Foreskin fibroblast (primary cell): ENCODE measurements at places on chromosomes 5 and 9.

DNA sequence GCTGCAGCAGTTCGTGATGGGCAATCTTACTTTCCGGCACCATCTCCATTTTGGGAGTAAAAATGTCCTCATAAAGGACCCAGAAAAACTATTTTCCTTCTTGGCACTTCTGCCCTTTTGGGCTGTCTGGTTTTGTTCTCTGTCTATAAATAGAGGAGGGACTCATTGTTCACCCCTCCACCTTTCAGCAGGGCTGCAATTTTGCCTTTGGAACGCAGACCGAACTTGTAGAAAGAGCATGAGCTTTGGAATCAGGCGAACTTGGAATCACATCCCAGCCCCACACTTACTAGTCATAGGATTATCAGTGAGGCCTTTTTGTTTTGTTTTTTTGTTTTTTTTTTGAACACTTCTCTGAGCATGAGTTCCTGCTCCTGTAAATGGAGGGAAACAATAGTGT, 178.1 kb upstream of the IL12B start:
- no peak for DNase-seq

DNA sequence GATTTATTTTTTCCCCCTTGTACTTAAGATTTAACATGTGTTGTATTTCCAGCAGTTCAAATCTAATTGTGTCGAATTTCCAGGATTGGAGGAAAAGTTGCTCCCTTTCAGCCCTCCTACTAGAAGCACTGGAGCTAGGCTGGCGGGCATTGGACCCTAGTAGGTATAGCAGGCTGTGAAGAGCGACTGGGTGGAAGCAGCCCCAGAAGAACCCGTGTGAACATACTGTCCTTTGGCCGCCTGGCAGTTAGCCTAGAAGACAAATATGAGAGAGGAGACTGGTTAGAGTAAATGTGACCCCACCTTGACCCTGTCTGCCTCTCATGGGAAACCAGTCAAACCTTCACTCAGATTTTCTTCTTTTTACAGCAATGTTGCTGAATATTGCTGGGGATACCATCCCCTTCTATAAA, 13.9 kb downstream of the ALDOB start:
- DNase-seq: no peak

DNA sequence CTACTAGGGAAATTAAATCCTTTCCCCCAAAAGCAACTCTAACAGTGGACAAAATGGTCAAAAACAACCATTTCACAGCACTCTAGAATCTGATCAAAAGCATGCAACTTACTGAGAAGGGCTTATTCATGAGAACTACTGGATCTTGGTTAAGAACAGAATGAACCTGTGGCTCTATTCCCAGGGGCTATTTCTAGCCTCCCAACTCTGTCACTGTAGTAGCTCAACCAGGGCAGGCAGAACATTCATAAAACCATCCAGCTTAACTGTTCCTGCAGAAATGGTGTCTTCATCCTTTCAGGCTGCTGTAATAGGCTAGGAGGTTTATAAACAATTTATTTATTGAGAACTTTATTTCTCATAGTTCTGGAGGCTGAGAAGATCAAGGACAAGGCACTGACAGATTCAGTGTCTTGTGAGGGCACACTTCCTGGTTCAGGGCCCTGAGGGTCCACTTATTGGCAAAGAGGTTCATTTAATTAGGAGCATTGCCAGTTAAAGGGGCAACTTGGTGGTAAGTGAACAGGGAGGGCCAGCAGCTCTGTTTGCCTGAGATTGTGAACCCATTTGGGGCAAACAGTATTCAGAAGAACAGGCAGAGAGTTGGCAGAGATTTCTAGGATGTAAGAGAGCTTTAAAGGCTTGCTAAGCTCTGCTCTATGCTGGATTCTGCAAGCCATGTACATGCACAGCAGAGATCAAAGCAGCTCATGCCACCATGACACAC, 238.5 kb upstream of the FBXL7 start:
- peak; percentile 19 for DNase-seq

GRCh38 chr5:61416010-61416409, 84.0 kb downstream of the ZSWIM6 start:
- DNase-seq: no peak

GRCh38 chr9:113011911-113012381, at the start of gene ZNF883:
TSS of gene ZNF883 (minus strand) at chr9:113012192.
- DNase-seq: peak; percentile 60

DNA sequence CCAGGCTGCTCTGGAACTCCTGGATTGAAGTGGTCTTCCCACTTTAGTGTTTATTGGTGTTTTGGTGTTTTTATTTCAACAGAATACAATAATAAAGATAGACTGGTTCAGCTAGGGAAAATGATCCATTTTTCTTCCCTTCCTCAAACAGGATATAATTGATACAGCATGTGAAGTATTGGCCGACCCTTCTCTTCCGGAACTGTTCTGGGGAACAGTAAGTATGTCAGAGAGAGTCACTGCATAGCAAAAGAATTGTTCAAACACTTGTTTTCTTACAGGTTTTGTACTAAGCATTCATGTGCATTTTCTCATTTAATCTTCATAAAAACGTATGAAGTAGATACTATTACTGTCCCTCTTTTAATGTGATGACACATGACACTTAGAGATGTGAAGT, 31.6 kb downstream of the NUP188 start:
- peak; percentile 64 for DNase-seq

- peak; percentile 76 for DNase-seq
These were observed 510 bp downstream of the NOXA1 start for GRCh38 chr9:137423514-137424291.

GRCh38 chr5:146193285-146193684, 10.1 kb upstream of the RBM27 start:
- DNase-seq: no peak

- DNase-seq: no peak
These were observed 259.2 kb downstream of the SLCO4C1 start for GRCh38 chr5:102036927-102037326.

- peak; percentile 23 for DNase-seq
These were observed 2.4 kb upstream of the GLT6D1 start for GRCh38 chr9:135641745-135642144.

- DNase-seq: peak; percentile 17
These were observed 75.2 kb downstream of the AOPEP start for GRCh38 chr9:94801681-94802080.

DNA sequence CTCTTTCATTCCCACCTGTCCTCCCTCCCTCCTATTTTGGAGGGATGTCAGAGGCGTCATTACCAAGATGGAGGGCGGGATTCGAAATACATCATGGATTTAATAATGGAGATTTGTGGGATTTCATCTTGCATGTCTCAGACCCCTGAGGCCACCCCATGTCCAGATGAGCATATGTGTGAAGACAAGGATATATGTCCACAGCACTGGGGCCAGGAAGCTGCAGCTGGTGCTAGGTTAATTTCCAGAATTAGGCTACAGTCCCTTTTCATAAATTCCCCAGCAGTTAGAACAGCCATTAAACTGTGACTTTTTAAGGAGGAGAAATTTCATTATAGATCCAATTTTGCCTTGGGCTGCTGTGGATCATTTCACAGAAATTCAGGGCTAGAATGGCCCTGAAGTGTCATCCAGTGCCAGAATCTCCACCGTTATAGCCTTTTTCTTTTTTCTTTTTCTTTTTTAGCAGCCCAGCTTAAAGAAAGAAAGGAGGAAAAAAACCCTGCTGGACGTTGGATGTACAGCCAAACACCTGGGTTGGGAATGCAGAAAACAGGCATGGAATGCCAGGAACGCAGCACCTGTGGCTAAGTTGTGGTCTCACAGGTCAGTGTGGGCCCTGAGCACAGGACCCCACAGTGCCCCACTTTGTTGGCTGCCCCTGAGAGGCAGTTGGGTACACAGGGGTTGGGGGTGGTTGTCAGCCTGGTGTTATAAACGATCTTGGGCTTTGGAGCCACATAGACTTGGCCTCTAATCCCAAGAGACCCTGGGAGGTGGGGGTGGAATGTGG, 50.2 kb upstream of the CXCL14 start:
- DNase-seq: no peak

DNA sequence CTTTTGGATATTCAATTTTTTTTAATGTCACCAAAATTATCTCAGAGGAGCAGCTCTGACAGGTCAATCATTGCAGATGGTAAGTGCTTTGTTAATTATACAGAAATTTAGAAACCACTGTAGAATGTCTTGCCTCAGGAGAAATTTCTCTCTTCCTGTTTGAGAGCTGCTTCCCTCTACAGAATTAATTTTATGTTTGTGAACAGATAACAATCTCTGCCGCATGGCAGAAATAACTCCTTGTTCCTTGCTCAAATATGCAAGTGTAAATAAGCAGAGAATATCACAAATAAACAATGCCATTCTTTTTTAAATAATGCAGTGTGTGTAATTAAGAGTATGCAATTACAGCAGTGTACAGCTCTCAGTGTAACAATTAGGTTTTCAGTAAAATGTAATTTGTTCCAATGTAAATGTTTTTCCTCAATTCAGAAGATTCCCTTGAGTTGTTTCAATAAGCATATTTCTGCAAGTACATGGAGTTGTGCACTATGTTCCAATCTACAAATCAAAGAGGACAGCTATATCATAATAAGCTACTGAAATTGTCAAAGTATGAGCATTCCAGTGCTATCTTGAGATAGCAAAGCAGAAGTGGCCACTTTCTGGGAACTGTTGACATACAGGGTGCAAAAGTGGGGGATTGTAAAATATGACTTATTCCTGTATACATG, 1012.8 kb downstream of the MAT2B start:
- no peak for DNase-seq

DNA sequence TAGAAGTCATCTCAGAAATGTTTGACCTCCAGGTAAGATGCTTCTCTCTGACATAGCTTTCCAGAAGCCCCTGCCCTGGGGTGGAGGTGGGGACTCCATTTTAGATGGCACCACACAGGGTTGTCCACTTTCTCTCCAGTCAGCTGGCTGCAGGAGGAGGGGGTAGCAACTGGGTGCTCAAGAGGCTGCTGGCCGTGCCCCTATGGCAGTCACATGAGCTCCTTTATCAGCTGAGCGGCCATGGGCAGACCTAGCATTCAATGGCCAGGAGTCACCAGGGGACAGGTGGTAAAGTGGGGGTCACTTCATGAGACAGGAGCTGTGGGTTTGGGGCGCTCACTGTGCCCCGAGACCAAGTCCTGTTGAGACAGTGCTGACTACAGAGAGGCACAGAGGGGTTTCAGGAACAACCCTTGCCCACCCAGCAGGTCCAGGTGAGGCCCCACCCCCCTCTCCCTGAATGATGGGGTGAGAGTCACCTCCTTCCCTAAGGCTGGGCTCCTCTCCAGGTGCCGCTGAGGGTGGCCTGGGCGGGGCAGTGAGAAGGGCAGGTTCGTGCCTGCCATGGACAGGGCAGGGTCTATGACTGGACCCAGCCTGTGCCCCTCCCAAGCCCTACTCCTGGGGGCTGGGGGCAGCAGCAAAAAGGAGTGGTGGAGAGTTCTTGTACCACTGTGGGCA, 642 bp downstream of the CSF2 start:
- DNase-seq: no peak

- DNase-seq: no peak
These were observed 40.1 kb upstream of the PDE8B start for GRCh38 chr5:77170196-77170890.

DNA sequence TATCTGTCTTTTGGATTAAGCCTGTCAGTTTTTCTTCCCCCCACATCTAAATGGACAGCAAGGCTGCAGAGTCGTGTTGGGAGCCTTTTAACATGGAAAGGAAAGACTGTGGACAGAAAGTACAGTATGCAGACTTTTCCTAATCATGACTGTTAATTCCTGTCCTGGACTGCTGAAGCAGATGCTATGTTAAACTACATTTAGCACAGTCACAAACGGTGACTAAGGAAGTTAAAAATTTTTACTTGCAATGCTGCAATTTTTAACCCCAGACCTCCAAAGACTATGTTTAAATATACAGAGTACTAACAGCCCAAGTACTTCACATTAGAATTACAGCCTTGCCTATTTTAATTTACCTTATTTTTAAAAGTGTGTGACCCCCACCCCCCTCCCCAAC, 51.8 kb downstream of the ELAVL2 start:
- no peak for DNase-seq

DNA sequence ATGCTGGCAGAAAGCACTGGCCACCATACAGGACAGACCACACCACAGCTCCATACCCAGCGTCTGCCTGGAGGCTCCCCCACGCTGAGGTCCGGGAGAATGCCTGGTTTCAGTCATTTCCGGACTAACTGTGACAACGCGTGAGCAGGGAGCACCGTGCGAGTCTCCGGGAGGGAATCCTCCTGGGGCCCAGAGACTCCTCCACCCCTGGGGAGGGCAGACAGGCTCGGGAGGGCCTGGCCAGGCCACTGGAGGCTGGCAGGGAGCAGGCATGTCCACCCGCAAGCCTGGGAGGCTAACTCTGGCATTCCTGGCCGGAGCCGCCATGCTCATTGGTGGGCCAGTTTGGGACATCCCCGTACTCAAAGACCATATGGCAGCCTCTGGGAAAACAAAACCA, 6.5 kb downstream of the BRD3OS start:
- DNase-seq: no peak

DNA sequence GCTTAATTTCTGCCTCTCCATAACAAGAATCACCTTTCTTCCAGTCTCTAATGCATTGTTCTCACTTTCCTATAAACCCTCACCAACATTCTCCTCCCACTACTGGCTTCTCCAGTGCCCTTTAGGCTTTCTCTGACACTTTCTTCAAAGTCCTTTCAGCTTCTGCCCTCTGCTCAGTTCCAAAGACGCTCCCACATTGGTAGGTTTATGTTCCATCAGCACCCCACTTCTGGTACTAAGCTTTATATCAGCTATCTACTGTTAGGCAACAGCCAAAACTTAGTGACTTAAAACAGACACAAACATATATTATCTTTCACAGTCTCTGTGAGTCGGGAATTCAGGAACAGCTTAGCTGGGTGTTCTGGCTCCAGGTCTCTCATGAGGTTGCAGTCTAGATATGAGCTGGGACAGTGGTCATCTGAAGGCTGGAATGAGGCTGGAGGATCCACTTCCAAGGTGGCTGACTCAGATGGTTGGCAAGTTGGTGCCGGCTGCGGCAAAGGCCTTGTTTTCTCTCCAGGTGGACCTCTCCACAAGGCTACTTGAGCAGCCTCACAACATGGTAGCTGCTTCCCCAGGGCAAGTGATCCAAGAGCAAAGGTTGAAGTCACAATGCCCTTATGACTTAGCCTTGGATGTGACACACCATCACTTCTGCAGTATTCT, 37.4 kb downstream of the BOD1 start:
- no peak for DNase-seq

GRCh38 chr5:109998726-109999125, 309.0 kb downstream of the MAN2A1 start:
- peak; percentile 10 for DNase-seq

GRCh38 chr9:135343136-135343535, 136.4 kb upstream of the PPP1R26 start:
- no peak for DNase-seq

- DNase-seq: peak; percentile 45
These were observed 1032.7 kb downstream of the NR2F1-AS1 start for GRCh38 chr5:92548346-92548745.

GRCh38 chr5:107074996-107075395, 595.7 kb downstream of the EFNA5 start:
- no peak for DNase-seq

GRCh38 chr9:113397203-113397631, 3.9 kb downstream of the ALAD start:
- DNase-seq: no peak

- no peak for DNase-seq
These were observed 40.2 kb downstream of the SH3RF2 start for GRCh38 chr5:145976431-145977155.

GRCh38 chr5:52603778-52604554, 183.8 kb upstream of the ITGA1 start:
- DNase-seq: no peak

- DNase-seq: peak; percentile 70
These were observed 136.8 kb upstream of the ADRA1B start for GRCh38 chr5:159779481-159779880.
